ENCODE measurements at places on chromosomes 2 and 18.

DNA sequence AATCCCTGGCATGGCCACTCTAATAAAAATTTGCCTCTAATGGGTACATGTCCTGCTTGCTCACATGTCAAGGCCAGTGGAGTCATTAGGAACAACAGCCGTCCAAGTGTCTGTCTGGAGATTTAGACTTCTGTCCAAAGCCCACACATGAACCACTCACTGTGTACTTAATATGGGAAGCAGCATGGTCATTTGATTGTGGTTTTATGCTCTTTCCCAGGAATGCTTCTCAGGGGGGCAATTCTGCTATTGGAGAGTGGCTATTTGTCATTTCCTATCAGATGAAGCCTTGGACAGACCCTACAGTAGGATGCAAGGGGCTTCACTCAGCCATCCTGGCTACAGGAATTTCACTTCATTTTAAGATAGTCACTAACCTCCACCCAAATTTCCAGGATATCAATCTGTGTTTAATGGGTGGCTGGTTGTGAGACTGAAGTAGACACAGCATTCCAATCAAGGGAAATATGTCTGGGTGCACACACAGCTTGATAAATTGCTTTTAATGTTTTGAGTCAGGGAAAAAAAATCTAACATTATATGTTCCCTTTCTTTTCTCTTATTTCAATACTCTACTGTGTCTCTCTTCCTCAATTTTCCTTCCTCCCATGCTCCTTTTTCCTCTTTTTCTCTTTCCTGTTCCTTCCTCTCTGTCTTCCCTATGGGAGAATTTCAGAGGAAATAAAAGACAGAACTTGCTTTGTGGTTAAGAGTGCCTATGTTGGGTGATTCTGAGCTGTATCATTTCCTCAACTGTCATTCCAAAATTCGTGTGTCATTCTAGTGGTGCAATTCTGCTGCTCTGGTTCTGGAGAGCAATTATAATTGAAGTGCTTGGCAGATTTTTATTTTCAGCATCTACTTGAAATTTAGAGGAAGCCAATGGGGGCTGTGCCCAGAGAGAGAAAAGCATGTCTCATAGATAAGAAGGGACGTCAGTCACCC lies 320.1 kb downstream of the OSR1 start:
- no peak for DNase-seq

DNA sequence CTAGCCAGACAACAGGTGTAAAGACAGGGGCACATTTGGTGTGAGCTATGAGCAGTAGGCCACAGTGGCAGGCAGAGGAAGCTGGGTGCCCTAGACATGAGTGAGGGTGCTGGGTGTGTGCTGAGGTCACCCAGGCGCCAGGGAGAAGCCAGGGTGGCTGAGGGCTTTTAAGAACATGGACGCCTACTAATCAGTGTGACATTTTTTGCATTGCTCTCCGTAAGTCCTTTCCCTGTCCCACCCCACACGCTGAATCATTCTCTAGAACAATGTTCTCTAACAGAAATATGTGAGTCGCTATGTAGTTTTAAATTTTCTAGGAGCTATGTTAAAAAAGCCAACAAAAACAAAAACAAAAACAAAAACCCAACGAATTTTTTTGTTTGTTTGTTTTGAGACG lies 204.5 kb upstream of the REV1 start:
- no peak for DNase-seq

DNA sequence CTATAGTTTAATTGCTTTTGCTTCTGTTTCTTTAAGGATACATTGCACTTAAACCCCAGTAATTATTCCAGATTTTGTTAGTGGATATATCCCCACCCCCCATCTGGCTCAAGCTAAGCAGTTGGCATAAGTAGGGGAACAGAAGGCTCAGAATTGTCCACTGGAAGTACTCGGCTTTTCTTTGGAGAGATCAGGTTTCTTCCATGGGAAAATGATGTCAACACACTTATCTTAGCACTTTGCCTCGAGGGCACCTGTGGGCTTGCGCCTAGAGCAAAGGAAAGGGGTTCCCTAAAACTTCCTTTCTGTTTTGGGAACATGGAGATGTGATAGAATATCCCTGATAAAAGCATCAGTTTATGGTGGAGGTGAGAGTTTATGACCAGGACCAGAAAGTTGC lies 130.6 kb downstream of the FMNL2 start:
- no peak for DNase-seq

DNA sequence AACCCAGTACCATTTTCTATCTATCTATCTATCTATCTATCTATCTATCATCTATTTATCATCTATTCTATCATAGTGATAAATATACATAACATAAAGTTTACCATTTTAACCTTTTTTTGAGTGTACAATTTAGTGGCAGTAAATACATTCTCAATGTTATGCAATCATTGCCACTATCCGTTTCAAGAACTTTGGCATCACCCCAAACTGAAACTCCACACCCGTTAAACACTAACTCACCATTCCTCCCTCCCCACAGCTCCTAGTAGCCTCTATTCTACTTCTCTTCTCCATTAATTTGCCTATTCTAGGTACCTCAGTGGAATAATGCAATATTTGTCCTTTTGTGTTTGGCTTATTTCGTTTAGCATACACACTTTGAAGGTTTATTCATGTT lies 82.5 kb upstream of the KCNE4 start:
- no peak for DNase-seq

DNA sequence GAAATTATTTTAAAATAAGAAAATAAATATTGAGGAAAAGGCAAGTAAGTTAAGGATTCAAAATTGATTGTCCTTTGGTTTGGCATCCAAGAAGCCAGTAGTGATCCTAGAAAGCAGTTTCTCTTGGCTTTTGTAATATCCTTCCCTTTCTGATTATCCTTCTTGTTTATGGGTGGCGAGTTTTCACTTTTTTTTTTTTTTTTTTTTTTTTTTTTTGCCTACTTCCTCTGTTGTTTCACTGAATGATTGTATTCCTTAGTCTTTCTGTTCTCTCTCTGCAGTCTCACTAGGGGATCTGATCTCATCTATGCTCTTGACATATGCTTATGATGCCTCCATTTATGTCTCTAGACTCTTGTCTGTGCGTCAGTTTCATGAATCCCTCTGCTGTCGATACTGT lies 4.2 kb downstream of the NAPG start:
- DNase-seq = no peak

DNA sequence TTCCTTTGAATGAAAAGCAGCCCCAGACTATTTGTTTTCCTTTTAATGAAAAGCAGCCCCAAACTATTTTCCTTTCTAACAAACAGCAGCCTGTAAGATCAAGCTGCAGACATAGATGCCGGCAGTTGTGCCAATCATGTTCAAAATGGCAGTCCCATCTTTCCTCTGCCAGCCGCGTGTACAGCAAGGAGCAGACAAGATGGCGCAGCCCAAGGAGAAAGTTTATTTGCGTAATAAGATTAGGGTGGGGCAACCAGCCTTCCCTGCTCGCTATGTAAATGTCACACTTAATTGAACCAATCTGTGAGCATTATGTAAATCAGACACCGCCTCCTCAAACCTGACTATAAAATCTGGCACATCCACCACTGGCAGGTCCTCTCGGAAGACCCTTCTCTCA lies 226.0 kb downstream of the TGIF1 start:
- DNase-seq = no peak

GRCh38 chr2:70999362-70999761 lies 4.7 kb upstream of the TEX261 start:
- DNase-seq = no peak

DNA sequence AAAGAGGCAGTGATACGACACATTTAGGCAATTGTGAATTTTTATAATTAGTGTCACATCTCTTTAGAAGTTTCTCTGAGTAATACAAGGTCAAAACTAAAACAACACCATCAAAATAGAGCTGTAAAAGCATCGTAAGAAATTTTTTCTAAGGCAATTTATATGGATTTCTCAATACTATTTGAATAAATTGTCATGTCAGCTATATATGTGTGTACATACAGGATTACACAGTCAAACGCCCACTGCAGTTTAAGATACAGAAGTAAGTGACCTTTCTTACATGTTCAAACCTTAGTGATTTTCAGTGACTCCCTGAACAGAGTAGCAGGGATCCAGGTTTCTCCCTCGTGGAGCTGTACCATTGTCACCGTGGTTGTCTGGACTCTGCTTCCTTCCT lies 129.1 kb upstream of the CBLN2 start:
- DNase-seq = no peak

- no peak for DNase-seq
Observed at GRCh38 chr2:176138526-176138922, 9.0 kb downstream of the HOXD8 start.

DNA sequence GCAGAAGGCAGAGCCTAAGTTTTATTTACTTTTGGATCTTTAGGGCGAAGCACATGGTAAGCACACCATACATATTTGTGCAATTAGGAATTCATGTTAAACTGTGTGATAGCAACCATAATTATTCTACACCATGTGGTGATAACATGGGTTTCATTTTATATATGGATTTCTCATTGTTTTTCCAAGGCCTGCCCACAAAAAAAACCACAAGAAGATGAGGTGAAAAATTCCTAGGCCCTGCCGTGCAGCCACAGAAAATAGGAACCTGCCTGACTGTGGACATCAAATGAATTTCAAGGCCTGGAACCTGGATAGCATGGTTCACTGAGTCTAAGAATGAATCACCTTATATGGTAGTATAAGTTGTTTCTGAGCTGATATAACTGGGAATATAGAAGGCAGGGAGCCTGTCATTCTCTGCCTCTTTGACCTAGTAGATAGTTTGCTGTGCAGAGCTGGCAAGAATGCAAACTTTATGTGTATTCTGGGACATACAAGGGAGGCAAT lies 22.4 kb upstream of the SSB start:
- DNase-seq = no peak

DNA sequence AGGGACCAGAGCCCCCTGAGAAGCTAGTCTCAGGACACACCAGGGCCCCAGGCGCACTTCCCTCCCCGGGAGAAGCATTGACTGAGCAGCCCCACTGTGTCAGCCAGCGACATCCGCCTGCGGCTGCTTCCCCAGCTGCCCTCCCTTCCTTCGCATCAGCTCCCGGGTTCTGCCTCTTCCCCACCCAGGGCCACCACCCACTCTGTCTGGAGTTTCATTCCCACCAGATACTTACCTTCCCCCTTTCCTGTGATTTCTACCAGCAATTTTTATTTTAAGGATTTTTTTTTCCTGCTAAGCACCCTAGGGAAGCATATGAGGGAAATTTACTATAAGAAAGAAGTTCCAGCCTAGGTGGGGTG lies 99.2 kb downstream of the SMAD7 start:
- DNase-seq = no peak

- DNase-seq = no peak
Observed at GRCh38 chr2:85995648-85996529, 107.1 kb upstream of the ST3GAL5 start.

- DNase-seq = no peak
Observed at GRCh38 chr2:71466301-71467179, 13.2 kb downstream of the DYSF start.

- no peak for DNase-seq
Observed at GRCh38 chr2:86617153-86617552, 6.5 kb downstream of the RNF103 start.

GRCh38 chr2:236049981-236050380 lies 118.2 kb downstream of the GBX2 start:
- no peak for DNase-seq

GRCh38 chr2:74391209-74391579 lies 11.1 kb upstream of the DCTN1 start:
- no peak for DNase-seq

DNA sequence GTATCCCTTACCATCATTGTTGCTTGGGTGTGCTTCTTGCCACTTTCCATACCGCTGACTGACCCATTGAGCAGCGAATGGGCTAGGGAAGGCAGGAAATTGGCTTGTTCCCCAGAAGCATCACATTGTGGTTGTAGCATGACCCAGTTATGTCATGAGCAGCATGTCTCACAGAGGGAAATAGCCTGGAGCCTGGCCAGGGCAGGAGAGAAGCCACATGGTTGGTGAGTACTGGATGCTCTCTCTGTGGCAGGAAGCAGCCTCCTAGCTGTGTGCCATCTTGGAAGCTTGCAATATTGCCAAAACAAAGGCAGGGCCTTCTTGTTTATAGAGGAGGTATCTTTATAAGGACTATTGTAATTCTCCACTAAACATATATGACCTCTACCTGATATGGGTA lies 482.6 kb downstream of the PIK3C3 start:
- no peak for DNase-seq

GRCh38 chr2:216877085-216877484 lies 17.2 kb upstream of the TNP1 start:
- no peak for DNase-seq

DNA sequence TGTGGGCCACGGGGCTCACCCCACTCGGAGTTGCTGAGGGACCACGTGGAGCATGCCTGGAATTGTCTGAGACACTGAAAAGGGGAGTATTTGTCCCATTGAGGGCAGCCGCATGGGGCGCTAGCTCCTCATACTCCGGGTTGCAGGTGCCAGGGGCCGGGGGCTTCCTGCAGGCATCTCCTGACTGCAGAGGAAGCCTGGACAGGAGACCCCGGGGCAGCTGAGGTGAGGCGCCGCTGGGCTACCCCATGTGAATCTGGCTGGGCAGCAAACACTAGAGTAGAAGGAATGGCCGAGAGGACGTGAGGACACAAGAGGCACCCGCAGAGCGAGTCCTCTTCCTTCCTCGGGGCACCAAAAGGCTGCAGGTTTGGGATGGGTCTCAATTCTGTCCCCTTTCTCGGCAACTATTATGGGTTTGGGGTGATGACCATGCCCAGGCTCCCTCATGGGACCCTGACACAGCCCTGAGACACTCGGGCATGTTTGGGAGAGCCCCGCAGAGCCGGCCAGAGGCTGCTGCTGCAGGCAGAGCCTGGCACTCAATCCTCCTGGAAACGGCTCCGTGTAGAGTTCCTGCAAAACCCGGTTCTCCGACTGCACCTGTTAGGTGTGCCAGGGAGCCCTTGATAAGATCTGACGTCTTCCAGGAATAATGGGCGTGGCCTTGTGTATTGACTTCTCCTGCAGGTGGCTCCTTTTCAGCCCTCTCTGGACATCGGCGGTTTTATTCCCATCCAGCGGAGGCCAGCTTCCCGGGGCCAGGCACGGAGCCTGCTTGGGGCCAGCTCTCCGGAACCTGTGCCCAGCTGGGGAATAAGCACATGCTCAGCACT lies 77.0 kb downstream of the CTIF start:
- no peak for DNase-seq

- DNase-seq = no peak
Observed at GRCh38 chr2:65382323-65382722, 50.1 kb downstream of the SPRED2 start.

DNA sequence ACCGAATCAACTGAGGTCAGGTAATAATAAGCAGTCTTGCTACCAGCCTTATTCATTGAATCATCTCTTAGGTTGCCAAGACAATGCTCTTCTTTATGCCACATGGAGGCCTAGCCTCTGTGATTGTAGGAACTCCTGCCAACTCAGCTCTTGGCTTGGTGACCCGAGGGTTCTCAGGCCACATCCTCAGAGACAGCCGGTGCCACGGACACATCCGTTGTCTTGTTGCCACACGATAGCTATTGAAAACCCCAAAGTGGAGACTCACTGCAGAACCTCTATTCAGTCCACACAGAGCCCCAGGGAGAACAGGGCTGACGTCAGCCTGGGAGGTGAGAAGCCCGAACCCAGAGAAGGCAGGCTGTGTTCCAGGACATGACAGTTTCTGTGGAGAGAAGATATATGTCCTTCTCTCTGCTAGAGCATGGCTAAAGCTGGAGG lies 53.5 kb upstream of the TGFA start:
- DNase-seq = no peak

GRCh38 chr2:171412571-171413175 lies 21.1 kb downstream of the METTL8 start:
- DNase-seq = no peak

GRCh38 chr2:136323935-136324334 lies 206.0 kb upstream of the CXCR4 start:
- DNase-seq = no peak
